Gastrocnemius medialis (tissue), 4 donors: ENCODE measurements at places on chromosomes 6 and 20. TPM values are rescaled to one million over a fixed set of nuclear protein-coding genes. Genes with fewer than 3 reads are reported as not detected.

DNA sequence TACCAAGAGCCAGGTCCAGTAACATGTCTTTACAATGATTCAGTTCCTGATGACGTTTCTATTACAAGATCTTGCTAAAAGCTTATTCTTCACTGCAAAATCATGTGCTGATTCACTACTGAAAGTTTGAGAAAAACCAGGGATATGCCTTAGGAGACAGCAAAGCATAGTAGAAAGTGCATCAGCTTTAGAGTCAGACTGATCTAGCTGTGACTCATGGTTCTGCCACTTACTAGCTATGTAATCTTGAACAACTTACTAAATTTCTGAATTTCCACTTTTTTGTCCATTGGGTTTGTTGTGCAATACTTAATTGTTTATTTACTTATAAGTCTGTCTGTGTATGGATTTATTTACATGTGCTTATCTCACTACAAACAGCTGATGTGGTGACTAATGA is 198.5 kb upstream of the RSPO3 start:
- H3K4me3 ChIP-seq: no peak overlapping the region
- DNase-seq: no peak
- no peak overlapping the region for H3K27ac ChIP-seq
- H3K36me3 ChIP-seq: no peaks in the 10 kb centered on the region
- H3K4me1 ChIP-seq: no peaks in the 10 kb centered on the region
- H3K27me3 ChIP-seq: no peaks in the 10 kb centered on the region

DNA sequence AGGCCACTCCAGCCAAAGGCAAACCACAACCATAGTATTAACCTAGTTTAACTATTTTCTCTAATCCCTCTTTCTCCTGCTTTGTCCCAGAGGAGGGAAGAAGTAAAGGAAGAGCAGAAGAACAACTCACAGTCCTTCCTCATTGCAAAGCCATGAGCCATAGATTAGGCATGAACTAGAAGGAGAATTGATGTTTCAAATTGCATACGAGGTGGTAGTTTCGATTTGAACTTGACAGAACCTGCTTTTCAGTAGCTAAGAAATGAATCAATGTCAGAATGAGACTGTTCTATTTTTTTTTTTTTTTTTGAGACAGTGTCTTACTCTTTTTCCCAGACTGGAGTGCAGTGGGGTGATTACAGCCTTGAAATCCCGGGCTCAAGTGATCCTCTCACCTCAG is 48.3 kb downstream of the PROKR2 start:
- H3K27me3 ChIP-seq: no peaks in the 10 kb centered on the region
- no peak for DNase-seq
- no peaks in the 10 kb centered on the region for H3K4me1 ChIP-seq
- no peaks in the 10 kb centered on the region for H3K36me3 ChIP-seq

- no peak overlapping the region for H3K27ac ChIP-seq
- H3K4me1 ChIP-seq: no peaks in the 10 kb centered on the region
- H3K27me3 ChIP-seq: no peaks in the 10 kb centered on the region
These were observed 134.2 kb downstream of the CARMIL1 start for GRCh38 chr6:25413207-25413905.

- H3K27ac ChIP-seq: no peak overlapping the region
- H3K4me1 ChIP-seq: no peaks in the 10 kb centered on the region
- no peak for DNase-seq
- H3K27me3 ChIP-seq: no peaks in the 10 kb centered on the region
These were observed 139.1 kb upstream of the VGLL2 start for GRCh38 chr6:117126213-117126612.

DNA sequence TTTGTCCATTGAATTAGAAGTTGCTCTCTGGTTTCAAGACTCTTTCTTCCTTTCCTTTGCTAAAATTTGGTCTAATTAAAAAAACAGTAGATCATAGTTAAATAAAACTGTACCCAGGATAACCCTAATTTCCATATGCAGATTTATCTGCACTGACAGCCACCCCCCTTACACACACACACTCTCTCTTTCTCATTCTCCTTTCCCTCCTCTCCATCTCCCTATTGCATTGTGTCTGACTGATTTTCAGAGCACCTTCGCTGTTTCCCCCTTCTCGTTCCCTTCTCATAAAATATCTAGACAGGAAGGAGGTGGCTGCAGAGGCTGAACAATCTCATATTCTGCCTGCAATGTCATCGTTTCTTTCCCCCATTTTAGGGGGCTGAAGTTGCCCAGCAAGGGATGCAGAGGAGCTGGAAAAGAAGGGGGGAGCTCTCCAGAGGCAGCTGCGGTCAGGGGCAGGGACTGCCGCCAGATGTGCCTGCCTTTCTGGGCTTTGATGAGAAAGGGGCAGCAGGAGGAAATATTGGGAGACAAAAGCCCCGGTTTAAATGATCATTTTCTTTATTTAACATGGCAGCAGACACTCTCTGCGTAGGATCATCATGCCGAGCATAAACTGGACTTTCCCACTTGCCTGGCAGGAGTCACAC is 22.5 kb upstream of the MMS22L start:
- no peak overlapping the region for H3K4me3 ChIP-seq
- H3K27ac ChIP-seq: no peak overlapping the region
- H3K36me3 ChIP-seq: no peaks in the 10 kb centered on the region
- no peaks in the 10 kb centered on the region for H3K27me3 ChIP-seq
- H3K4me1 ChIP-seq: no peaks in the 10 kb centered on the region
- no peak for DNase-seq

DNA sequence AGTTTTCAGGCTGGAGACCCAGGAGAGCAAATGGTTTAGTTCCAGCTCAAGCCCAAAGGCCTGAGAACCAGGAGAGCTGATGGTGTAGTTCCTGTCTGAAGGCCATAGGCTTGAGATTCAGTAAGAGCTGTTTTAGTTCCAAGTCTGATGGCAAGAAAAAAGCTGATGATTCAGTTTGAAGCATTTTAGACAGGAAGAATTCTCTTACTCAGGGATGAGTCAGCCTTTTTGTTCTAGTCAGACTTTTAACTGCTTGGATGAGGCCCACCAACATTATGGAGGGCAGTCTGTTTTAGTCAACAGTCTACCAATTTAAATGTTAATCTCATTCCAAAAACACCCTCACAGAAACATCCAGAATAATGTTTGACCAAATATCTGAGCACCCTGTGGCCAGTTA is 2.5 kb downstream of the ZSCAN26 start:
- H3K4me3 ChIP-seq: no peak overlapping the region
- no peaks in the 10 kb centered on the region for H3K27me3 ChIP-seq
- peaks cover 15% of the 10 kb centered on the region for H3K4me1 ChIP-seq
- no peak for DNase-seq

- peak overlapping the region; percentile 46 for H3K27ac ChIP-seq
- H3K36me3 ChIP-seq: no peaks in the 10 kb centered on the region
- no peak overlapping the region for H3K4me3 ChIP-seq
- H3K4me1 ChIP-seq: peaks cover 65% of the 10 kb centered on the region
- no peaks in the 10 kb centered on the region for H3K27me3 ChIP-seq
These were observed 14.2 kb downstream of the E2F3 start for GRCh38 chr6:20415712-20416454.

- H3K36me3 ChIP-seq: no peaks in the 10 kb centered on the region
- no peak overlapping the region for H3K27ac ChIP-seq
- no peaks in the 10 kb centered on the region for H3K27me3 ChIP-seq
- no peak overlapping the region for H3K4me3 ChIP-seq
- DNase-seq: no peak
- H3K4me1 ChIP-seq: no peaks in the 10 kb centered on the region
These were observed 22.0 kb upstream of the TAF4 start for GRCh38 chr20:62087632-62088031.

GRCh38 chr6:150307520-150307919 is 61.3 kb upstream of the IYD start:
- no peaks in the 10 kb centered on the region for H3K36me3 ChIP-seq
- H3K4me1 ChIP-seq: no peaks in the 10 kb centered on the region
- DNase-seq: no peak
- H3K4me3 ChIP-seq: no peak overlapping the region
- no peak overlapping the region for H3K27ac ChIP-seq

- no peaks in the 10 kb centered on the region for H3K27me3 ChIP-seq
- no peak overlapping the region for H3K27ac ChIP-seq
- no peak for DNase-seq
- peaks cover 5% of the 10 kb centered on the region for H3K4me1 ChIP-seq
These were observed 33.8 kb downstream of the STX7 start for GRCh38 chr6:132479131-132479530.

- H3K4me3 ChIP-seq: no peak overlapping the region
- H3K27me3 ChIP-seq: no peaks in the 10 kb centered on the region
- H3K4me1 ChIP-seq: no peaks in the 10 kb centered on the region
These were observed 16.1 kb upstream of the CALHM6 start for GRCh38 chr6:116445102-116445501.

DNA sequence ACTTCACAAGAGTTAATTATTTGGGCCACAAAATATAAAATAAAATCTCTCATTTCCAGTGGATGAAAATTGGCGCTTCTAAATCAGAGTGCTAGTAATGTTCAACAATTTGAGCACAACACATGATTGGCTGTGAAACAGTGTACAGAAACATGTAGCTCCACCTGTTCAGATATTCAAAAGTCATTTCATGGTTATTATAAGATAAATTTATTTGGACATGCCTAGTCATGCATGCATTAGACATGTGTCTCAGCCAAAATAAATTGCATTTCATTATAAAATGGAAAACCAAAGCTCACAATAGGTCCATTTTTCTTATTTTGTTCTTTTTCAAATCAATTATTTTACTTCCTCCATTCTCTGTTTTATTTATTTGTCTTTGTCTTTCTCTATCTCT is 374.8 kb downstream of the LMBRD1 start:
- DNase-seq: no peak
- no peak overlapping the region for H3K27ac ChIP-seq
- H3K36me3 ChIP-seq: no peaks in the 10 kb centered on the region
- H3K4me1 ChIP-seq: no peaks in the 10 kb centered on the region
- no peak overlapping the region for H3K4me3 ChIP-seq

DNA sequence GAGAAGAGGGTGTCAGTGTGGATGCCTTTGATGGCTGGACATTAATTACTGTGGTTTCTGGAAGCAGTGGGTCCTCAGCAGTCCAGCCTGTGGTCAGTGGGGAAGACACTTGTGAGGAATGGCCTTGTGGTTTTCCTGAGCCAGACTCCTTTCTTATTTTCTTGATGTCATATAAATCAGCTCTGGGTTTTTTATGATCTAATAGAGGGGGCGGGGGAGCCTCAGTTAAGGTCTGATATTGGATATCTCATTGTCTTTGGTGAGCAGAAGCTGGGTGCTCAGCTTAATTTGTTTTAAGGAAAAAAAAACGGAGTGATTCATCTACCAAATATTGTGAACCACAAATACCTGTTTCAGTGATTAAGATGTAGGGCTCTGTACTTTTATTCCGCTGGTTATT is 62.1 kb downstream of the OTOR start:
- no peaks in the 10 kb centered on the region for H3K36me3 ChIP-seq
- no peak for DNase-seq
- H3K4me1 ChIP-seq: no peaks in the 10 kb centered on the region
- no peak overlapping the region for H3K27ac ChIP-seq

GRCh38 chr20:57197352-57198131 is 68.9 kb downstream of the BMP7 start:
- no peak overlapping the region for H3K4me3 ChIP-seq
- DNase-seq: no peak
- H3K27ac ChIP-seq: no peak overlapping the region
- H3K4me1 ChIP-seq: no peaks in the 10 kb centered on the region

DNA sequence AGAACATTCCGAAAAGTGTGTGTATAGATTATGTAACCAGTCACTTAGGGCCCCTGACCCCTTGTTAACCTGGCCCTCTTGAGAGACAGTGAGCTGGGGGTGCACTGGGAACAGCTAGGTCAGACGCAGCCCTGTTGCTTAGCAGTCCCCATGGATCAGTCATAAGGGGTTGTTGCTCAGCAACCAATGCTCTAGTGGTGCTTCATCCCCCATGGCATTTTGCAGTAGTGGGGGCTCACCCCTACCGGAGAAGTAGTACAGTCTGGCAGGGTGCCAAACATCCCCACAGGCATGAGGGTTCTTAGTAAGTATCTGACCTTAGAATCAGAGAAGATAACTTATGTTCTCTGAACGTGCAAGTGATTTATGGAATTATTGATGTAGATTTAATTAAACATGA is 12.3 kb downstream of the PKIB start:
- H3K27ac ChIP-seq: no peak overlapping the region
- no peaks in the 10 kb centered on the region for H3K36me3 ChIP-seq
- H3K4me1 ChIP-seq: no peaks in the 10 kb centered on the region
- DNase-seq: no peak

GRCh38 chr20:33120934-33121333 is 41.5 kb downstream of the BPIFB4 start:
- H3K4me1 ChIP-seq: no peaks in the 10 kb centered on the region
- no peaks in the 10 kb centered on the region for H3K36me3 ChIP-seq
- H3K27me3 ChIP-seq: no peaks in the 10 kb centered on the region
- DNase-seq: no peak
- H3K4me3 ChIP-seq: no peak overlapping the region

DNA sequence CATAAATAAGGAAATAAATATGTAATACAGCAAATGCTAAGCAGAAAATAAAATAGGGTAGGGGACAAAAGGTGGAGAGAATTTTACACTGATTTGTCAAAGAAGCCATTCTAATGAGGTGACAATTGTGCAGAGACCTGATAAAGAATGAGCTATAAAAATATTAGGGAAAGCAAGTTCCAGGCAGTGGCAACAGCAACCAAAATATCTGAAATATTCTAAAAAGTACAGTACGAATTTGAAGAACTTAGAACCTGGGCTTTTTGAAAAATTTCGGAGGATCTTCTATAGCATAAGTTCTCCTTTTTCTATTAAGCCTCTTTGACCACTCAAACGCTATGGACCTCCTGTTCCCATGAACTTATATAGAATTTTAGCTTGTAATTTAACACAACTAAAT is 98.0 kb upstream of the FAM184A start:
- no peak for DNase-seq
- no peak overlapping the region for H3K4me3 ChIP-seq
- H3K36me3 ChIP-seq: no peaks in the 10 kb centered on the region
- H3K27ac ChIP-seq: no peak overlapping the region
- H3K27me3 ChIP-seq: no peaks in the 10 kb centered on the region

The PERP gene
- total RNA-seq: 3.1 TPM

The COX7A2 gene
- total RNA-seq: 263 TPM
